ENCODE measurements at places on chromosomes 12 and 14.

GRCh38 chr14:30159374-30159773 is 231.7 kb upstream of the PRKD1 start:
- DNase-seq, result no peak

DNA sequence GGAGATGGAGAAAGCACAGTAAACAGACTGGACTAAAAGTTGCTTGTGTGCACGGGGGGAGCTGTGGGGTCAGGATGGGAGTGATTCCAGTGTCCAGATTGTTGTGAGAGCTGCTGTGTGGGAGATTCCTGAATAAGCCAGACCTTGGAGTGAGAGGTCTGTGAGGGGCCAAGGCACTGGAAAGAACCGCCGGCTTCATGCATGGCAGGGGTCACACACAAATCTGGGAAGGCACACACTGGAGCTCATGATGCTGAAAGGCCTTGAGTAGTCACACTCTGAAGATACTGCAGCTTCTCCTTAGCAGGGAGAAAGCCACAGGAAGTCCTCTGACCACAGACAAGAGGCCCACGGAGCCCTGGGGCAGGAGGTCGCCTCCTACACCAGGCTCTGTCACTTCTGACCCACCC is 23.1 kb downstream of the ADCY6 start:
- no peak for DNase-seq

GRCh38 chr12:93982771-93983315 is 165.5 kb upstream of the PLXNC1 start:
- no peak for DNase-seq

DNA sequence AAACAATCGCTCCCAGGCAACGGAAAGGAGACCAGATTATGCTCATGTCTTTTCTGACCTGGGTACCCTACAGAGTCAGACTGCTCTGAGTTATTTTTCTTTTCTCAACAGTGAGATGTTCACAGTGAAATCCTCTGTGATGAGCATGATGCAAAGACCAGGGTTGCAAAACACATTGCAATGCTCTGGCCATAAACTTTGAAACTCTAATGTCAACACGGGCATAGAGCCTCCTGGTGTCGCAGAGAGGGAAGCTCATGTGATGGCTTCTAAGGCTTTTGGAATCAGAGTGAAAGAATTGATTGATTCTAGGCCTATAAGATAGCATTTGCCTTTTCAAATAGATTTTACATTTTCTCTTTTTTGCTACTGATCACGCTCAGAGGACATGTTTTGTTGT is 193.4 kb downstream of the RASSF9 start:
- DNase-seq, result peak; percentile 16

GRCh38 chr14:61950340-61950739 is 188.1 kb downstream of the SNAPC1 start:
- no peak for DNase-seq

DNA sequence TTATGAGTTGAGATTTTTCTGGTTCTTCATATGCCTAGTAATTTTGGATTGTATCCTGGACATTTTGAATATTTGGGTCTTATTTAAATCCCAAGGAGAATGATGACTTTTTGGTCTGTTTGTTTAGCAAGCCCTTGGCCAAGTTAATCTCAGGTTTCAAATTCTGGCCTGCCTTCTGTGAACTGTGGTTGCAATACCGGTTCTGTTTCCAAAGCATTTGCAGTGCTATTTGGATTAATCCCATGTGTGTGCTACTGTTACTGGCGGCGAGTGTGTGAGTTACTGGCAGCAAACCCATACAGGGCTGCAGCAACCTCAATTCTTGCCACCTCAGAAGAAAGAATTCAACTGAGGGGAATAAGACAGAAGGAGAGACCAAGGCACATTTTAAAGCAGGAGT is 51.1 kb downstream of the TMEM260 start:
- DNase-seq, result peak; percentile 36

DNA sequence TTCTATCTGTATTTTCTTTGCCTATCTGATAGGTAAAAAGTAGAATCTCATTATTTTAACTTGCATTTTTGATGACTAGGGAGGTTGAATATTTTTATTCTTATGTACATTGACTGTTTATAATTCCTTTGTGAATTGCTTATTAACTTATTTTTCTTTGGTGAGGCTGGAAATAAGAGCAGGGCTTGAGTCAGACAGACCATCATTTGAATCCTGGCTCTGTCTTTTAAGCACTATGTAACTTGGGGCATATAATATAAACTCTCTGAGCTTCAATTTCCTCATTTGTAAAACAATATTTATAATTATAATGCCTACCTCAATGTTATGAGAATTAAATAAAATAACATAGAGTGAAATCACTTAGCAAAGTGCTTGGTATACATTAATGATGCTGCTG is 108.9 kb downstream of the MSRB3 start:
- no peak for DNase-seq

DNA sequence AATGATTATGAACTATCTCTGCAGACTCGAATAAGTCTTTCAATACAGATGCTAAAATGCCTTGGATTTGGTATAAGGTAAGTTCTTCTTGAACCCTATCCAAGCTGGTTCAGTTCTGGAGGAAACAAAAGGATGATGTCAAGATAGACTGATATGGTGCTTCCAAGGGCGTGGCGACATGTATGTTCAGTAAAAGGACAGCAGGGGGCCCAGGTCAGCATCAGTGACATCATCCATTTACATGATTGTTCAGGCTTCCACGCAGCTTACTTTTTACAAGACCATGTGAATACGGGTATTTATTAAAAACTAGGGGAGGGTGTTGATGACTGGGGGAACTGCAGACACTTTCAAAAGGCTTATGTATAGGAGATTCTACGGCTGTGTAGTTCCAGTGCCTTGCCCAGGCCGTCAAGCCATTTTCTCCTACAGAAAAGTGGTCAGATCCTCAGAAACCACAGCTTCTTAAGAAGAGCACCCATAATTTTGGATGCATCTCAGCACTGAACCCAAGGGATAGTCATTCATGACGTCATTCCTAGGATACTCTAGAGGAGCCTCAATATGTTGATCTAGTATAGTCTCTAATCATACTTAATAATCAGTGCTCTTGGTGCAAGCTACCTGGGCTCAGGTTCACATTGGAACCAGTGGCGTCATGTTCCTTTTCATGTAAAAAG is 527.7 kb downstream of the FUT8 start:
- DNase-seq, result no peak

GRCh38 chr12:113437729-113438100 is 15.5 kb downstream of the SDSL start:
- no peak for DNase-seq

GRCh38 chr12:115650026-115650425 is 627.5 kb downstream of the MED13L start:
- DNase-seq, result no peak

DNA sequence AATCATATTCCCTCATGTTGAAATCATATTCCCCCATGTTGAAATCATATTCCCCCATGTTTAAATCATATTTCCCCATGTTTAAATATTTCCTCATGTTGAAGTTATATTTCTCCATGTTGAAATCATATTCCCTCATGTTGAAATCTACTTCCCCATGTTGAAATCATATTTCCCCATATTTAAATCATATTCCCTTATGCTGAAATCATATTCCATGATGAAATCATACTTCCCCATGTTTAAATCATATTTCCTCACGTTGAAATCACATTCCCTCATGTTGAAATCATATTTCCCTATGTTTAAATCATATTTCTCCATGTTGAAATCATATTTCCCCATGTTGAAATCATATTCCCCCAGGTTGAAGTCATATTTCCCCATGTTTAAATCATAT is 34.6 kb upstream of the ADGRD1 start:
- no peak for DNase-seq

GRCh38 chr14:35234012-35234805 is 58.0 kb upstream of the PSMA6 start:
- DNase-seq, result peak; percentile 70

DNA sequence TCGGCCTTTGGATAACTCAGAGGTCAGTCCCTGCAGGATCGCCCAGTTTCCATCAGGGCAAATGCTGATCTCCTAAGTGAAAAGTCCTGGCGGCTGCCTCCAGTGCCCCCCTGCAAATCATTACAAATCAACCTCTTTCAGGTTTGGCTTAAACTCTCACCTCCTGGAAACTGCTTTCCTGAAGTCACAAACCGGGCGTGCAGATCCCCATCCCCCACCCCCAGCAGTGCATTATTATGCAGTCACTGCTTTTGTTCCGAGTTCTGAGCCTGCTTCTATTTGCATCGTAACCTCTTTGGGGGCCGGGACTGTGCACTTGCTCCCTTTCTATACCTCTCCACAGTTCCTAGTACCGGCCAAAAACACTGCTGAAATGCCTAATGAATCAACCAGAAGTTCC is at the start of gene USP44:
Gene USP44, minus strand, starts transcription at position 172 of the 400 bp plus-strand sequence. CDS start 17,220 bp downstream, outside the sequence.
- no peak for DNase-seq

- peak; percentile 52 for DNase-seq
Measured at GRCh38 chr12:91382081-91382543, 199.5 kb upstream of the DCN start.

DNA sequence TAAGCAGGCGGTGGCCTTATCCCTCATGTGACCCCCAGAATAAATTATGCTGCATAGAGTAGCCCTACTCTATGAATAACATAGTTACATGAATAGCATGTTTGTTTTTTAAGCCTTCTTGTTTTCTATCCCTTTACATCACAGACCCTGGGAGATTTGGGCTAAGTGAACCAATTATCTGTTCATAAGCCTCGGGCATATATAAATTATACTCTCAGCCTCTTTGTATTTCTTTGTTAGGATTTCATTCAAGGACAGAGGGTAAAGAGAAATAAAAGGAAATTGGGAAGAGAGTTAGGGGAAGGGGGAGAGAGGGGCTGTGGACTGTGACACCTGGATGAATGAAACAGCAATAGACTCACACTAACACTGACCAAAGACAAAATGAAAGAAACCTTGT is 35.3 kb upstream of the RTRAF start:
- DNase-seq, result no peak

GRCh38 chr14:38883127-38883526 is 219.9 kb downstream of the SEC23A start:
- no peak for DNase-seq

DNA sequence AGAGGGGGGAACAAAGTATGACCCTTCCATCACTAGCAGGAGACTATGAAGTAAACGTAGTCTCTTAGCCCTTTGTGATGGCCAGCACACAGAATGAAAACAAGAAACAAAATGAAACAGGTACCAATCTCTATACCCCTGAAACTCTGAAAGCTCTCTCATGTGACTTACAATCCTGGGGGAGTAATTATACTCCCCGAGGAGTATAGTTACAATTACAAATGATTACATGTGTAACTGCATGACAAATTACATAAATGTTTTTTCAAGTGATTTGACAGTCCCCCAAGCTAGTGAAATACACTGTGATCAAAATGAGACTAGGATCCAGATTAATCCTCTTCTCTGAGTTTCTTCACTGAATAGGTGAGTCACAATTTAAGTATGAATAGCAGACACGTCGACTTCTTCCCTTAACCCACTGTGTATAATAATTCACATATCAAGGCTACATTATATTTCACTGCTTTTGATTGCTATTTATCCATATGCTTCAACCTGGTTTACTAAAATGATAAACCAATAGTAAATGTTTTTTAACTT is 74.0 kb downstream of the SPTSSA start:
- no peak for DNase-seq

DNA sequence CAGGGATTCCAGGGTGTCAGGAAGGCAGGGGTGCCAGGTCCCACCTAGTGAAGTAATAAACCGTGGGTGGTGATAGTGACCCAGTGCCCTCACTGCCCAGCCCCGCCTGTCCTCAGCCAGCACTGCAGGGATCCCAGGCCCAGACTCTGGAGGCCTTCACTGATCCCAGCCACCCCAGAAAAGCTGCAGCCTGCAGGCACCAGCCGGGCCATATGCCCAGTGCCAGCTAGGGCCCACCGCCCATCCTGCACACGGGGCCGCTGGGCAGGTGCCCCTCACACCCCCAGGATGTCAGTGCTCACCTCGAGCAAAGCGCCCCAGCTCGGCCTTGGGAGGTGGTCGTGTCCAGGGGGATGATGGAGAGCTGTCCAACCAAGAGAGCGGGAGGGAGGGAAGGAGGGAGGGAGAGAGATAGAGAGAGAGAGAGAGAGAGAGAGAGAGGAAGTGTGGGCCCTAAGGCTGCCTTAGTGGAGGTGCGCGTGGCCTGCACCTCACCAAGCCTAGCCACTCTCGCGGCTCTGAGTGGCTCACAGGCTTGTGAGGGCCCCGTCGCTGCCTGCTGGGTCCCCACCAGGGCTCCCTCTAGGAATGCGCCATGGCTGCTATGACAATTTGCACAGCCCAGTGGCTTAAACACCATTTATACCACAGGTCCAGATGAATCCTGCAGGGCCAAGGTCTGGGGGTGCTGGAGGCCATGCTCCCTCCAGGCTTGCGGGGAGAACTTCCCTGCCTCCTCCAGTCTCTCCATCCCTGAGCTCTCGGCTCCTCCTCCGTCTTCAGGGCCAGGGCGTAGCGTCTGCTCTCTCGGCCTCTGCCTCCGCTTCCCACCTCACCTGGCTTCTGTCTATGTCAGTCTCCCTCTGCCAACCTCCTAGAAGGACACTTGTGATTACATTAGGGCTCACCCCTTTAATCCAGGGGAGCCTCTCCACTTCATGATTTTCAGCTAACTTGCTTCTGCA is 401.0 kb downstream of the TMEM121 start:
- no peak for DNase-seq

DNA sequence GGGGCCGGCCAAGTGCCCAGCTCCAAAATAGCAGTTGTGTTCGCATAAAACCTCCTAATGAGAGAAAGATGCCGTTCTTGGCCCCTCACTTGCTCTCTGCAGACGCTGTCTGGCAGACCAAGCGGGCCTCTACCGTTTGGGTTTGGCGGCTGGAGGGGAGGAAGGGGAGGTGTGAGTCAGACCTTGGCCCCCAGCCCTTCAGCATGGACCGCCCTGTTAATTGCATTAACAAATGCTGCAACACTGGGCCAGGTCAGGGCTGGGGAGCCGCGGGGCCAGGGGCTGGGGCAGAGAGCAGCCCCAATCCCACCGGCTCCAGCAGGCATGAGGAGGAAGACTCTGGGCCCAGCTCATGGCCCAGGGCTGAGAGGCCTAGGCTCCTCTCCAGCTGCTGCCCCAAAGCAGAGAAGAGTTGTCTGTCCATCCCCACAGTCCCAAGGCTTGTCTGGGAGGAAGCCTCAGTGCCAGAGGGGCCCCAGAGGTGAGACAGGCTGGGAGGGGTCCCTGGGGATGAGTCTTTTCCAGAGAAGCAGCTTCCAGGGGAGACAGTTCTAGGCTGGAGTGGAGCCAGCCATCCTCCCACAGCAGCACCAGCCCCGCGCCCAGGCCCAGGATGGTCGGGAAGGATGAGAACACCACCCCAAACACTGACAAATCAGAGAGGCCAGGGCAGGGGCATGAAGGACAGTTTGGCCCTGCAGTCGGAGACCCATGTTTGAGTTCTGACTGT is 16.9 kb downstream of the LTBP2 start:
- DNase-seq, result peak; percentile 75

GRCh38 chr12:87142342-87142741 is 886.2 kb upstream of the MGAT4C start:
- DNase-seq, result no peak

- no peak for DNase-seq
Measured at GRCh38 chr14:29421156-29421728, 506.4 kb downstream of the PRKD1 start.

- no peak for DNase-seq
Measured at GRCh38 chr14:26709019-26709418, 111.2 kb upstream of the NOVA1 start.

- no peak for DNase-seq
Measured at GRCh38 chr12:105036937-105037649, 47.2 kb downstream of the ALDH1L2 start.

- no peak for DNase-seq
Measured at GRCh38 chr12:94671917-94672316, 21.6 kb upstream of the TMCC3 start.

GRCh38 chr12:16955083-16955657 is 349.2 kb upstream of the LMO3 start:
- DNase-seq, result no peak
